ENCODE measurements at places on chromosomes 5 and 9. TPM values are rescaled to one million over a fixed set of nuclear protein-coding genes. Genes with fewer than 3 reads are reported as not detected.

The TAF11L5 gene
- total RNA-seq = not detected

The CYSRT1 gene
- total RNA-seq = 1.4 TPM

The TSSK1B gene
- total RNA-seq = 0.12 TPM

The IL31RA gene
- 0.31 TPM for total RNA-seq

The SHC3 gene
- 4.5 TPM for total RNA-seq

The MARCOL gene
- not detected for total RNA-seq

The HAVCR2 gene
- total RNA-seq = 0.39 TPM

The DMRT3 gene
- not detected for total RNA-seq

The BAAT gene
- 0.06 TPM for total RNA-seq

The SPINK7 gene
- total RNA-seq = not detected

The TMEM215 gene
- not detected for total RNA-seq

The MUSK gene
- total RNA-seq = 0.05 TPM

The GFI1B gene
- not detected for total RNA-seq

The GNG10 gene
- total RNA-seq = 66.9 TPM

The FAXDC2 gene
- 20.8 TPM for total RNA-seq

The FRRS1L gene
- total RNA-seq = 0.10 TPM

The CDH9 gene
- not detected for total RNA-seq

The DND1 gene
- not detected for total RNA-seq

The CDC26 gene
- total RNA-seq = 34.8 TPM

The FOXD4L6 gene
- total RNA-seq = not detected

The C9 gene
- not detected for total RNA-seq

The MACIR gene
- 12.4 TPM for total RNA-seq

The AQP7 gene
- total RNA-seq = 3.7 TPM

The AQP3 gene
- total RNA-seq = 8.5 TPM

The UHRF2 gene
- 29.3 TPM for total RNA-seq

The IL3 gene
- not detected for total RNA-seq

The SLC36A2 gene
- not detected for total RNA-seq

The ZNF608 gene
- 35.3 TPM for total RNA-seq

The DDX4 gene
- total RNA-seq = not detected

The PCDHGA11 gene
- 18.8 TPM for total RNA-seq

The SHROOM1 gene
- 8.9 TPM for total RNA-seq

The BNC2 gene
- 29.7 TPM for total RNA-seq

The SV2C gene
- not detected for total RNA-seq

The CCL27 gene
- not detected for total RNA-seq

The FOXD4L5 gene
- 0.37 TPM for total RNA-seq

The SPATA31E1 gene
- not detected for total RNA-seq

All from cardiac ventricle fibroblast (primary cell).